ENCODE measurements at places on chromosomes 5 and 9.
A peak's percentile ranks its signal among the peaks of the same experiment; 100 is the strongest.

- no peak for DNase-seq
Observed at GRCh38 chr5:10248378-10249260, 1.1 kb downstream of the ATPSCKMT start.

GRCh38 chr5:167639273-167639672 is 652.2 kb upstream of the WWC1 start:
- DNase-seq: no peak

GRCh38 chr5:50710838-50711237 is 44.4 kb downstream of the PARP8 start:
- DNase-seq: no peak

DNA sequence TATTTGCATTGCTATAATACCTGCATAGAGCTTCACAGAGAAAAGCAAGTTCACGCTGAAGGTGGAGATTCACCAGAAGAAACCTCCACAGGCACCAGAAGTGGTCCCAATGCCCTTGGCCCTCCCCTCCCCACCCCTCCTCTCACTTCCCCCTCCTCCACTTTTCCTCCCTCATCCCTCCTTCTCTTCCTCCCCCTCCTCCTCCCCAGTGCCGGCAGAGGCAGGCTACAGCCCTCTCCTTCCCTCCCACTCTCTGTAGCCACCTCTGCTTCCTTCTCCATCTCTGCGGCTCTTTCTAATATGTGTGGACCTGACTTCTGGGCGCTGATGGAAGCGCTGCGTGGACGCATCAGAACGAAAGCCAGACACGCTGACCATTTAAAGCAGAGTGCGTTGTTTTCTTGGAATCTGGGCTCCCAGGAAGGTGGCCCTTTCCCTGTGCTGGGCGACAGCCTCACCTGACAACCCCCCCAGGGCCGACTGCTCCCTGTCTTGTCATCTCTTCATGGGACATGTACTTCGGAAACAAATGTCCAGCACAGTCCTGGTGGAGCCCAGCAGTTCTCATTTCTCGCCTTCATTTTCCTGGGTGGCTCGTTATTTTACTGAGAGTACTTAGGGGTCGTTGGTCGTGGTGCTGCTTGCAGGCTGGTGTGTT is 29.5 kb downstream of the NDUFS6 start:
- DNase-seq: no peak

GRCh38 chr5:53032188-53032587 is 43.0 kb downstream of the ITGA2 start:
- no peak for DNase-seq

GRCh38 chr5:134515801-134516200 is 9.7 kb upstream of the JADE2 start:
- DNase-seq: no peak

- DNase-seq: no peak
Observed at GRCh38 chr9:110156416-110156815, 51.5 kb downstream of the C9orf152 start.

GRCh38 chr5:65338606-65339151 is 143.0 kb downstream of the ADAMTS6 start:
- DNase-seq: no peak

- DNase-seq: no peak
Observed at GRCh38 chr5:147898875-147899401, 7.4 kb downstream of the C5orf46 start.

DNA sequence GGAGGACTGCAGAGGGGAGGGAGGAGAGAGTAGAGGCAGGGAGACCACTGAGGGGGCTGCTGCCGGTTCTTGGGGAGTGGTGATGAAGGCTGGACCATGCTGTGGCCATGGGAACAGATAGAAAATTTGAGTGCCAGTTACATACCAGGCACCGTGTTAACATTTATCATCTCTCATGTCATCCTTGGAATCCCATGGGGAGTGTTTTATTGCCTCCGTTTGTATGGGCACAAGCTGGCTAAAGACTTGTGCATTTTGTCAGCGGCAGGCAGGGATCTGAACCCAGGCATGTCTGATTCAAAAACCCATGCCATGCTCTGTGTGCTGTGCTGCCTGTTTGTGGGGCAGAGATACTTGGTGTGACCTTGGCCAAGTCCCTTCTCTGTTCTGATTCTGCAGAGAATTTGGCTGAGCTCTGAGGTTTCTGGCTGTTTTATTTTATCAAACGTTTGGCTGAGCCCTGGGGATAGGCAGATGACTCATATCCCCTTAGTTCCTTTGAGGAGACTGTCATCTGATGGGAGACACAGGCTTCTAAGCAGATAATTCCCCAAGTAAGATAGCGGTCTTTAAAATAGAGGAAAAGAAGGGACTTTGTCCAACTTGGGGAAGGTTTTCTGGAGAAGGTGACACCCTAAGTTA is 22.2 kb downstream of the COL27A1 start:
- DNase-seq: no peak

DNA sequence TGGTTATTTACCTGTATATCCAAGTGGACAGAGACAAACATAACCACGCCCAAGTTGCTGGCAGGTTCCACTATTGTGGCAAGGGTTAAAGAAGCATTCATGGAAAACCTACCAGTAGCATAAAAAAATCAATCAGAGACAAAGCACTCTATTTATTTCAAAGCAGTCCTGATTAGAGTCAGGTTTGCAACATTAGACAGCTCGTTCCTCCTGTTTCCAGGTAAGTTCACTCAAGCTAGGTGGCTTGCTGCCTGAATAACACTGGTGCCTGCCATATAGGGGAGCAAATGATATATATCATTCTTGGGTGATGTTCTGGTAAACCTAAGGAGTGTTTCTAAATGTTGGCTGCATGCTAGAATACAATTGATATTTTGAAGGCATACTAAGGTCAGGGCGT is 119.6 kb upstream of the TXNDC8 start:
- DNase-seq: no peak

DNA sequence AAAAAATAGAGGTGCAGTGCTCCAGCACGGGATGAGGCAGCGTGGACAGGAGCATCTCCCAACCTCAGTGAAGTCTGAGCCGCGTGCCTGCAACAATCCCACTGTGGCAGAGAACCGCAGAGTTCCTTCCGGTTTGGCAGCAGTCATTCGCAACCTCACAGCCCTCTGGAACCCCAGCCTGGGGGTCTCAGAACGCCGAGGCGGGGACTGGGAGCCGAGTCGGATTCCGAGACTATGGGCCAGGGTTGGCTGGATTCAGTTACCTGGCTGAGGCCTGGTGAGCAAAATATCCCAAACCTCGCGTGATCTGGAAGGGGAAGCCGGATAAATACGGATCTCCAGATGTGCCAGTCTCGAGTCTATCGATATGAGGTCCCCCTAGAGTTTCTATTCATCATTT is 27.0 kb downstream of the CDKN2A start:
- no peak for DNase-seq

GRCh38 chr9:18658804-18659705 is 185.1 kb downstream of the ADAMTSL1 start:
- DNase-seq: no peak

GRCh38 chr5:97923496-97923895 is 740.4 kb upstream of the RIOK2 start:
- DNase-seq: no peak

DNA sequence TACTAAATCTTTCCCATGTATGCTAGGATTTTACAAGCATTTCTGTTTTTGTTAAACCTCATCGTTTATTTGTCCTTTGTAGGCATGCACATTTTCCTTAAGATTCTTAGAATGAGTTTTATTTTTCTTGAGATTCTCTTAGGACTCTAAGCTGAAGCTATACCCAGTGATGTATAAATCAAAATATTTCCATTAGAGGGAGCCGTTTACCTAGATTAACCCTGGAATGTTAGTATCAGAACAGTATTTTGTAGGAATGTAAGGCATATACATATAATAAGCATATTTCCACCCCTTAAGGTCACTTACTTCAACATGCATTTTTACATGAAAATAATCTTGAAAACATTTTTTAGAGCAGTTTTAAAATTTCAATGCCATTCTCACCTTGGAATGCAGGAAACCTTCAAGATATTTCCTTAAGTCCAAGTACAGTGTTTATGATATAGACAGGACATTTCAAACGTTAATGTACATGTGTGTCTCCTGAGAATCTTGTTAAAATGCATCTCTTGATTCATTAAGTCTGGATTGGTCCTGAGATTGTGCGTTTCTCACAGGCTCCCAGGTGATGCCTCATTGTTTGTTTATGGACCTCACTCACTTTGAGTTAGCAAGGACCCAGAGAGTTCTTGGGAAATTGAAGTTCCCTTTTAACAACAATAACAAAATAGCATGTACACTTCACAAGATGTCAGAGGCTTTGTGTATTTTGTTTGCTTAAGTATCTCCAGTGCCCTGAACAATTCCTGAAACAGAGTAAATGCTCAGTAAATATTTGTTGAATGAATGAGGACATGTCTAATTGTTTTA is 34.9 kb upstream of the FCHO2 start:
- peak; percentile 82 for DNase-seq

DNA sequence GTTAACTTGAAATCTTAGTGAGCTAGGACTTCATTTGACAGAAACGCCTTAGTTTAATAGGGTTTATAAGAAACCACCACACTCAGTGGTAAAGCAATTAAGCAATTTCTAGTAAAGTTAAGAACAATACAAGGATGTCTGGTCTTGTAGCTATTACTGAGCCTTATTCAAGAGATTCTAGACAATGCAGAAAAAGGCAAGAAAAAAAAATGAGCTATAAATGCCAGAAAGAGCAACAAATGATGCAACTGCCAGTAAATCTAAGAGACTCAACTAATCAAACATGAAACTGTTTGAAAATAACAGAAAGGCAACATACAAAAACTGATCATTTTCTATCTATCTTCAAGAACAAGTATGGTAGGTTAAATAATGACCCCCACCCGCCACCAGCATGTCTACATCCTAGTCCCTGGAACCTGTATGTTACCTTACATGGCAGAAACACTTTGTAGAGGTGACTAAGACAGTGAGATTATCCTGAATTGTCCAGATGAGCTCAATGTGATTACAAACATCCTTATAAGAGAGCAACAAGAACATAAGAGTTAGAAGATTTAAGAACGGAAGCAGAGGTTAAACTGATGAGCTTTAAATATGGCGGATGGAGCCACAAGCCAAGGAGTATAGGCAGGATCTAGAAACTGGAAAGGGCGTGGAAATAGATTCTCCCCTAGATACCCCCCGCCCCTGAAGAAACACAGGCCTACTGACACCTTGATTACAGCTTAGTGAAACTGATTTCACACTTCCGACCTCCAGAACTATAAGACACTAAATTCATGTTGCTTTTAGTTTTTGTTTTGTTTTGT is 93.0 kb downstream of the SUSD1 start:
- DNase-seq: no peak

GRCh38 chr5:43121913-43122484 is 1.3 kb downstream of the ZNF131 start:
- peak; percentile 7 for DNase-seq

DNA sequence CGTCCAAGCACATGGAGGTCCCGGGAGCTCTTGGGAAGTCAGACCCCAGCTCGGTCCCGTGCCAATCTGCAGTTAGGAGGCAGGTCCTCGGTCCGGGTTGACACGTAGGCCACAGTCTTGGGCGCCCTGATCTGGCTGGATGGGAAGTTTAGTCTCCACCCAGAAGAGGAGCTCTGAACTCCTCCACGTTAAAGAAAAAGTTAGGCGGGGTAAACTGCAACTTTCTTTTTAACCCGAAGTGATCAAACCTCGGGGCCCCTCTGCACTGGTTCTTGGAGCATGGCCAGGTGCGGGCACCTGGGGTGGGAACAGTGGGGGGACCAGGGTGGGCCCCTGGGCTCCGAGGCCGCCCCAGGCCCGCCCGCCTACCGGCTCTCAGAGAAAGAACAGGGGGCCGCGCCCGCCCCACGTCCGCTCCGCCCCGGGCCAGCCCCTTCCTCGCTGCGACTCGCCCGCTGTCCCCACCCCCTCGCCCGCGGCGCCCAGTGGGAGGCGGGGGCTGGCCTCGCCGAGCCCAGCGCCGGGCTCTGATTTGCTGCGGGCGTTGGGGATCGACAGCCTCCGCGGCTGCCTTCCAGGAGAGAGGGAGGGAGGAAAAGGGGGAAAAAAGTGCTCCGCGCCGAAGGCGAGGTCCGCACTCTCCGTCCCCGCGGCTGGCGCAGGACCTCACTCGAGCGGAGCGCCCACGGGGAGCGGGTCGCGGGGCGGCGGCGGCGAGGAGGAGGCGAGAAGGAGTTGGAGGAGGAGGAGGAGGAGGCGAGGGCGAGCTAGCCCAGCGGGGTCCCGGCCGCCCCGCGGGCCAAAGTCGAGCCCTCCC is at the start of gene COL5A1:
TSS of gene COL5A1 (plus strand) at position 631 of the 817 bp plus-strand sequence. CDS start 385 bp downstream, outside the sequence.
- DNase-seq: no peak

DNA sequence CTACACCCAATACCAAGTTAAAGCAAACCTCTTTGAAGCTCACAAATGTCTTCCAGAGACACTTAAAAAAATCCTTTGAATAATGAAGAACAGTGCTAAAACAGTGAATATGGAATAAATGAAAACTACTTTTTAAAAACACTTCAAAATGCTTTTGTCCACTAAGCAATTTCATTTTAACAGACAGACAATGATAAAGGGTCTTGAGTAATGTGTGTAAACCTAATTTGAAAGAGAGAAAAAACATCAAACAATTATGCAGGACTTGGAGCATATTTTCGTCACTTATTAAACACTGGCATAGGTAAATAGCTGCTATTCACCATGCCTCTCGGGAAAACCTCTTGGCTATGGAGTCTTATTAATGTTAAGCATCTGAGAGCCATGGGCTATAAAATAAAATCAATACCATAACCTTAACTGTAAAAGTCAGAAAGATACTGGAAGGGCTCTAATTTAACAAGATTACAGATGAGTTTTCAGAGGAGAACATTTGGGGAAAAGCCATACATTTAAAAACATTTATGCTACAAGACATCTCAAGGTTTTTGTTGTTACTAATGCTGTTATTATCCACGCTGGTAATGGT is 177.8 kb downstream of the NFIB start:
- DNase-seq: no peak

GRCh38 chr5:76298852-76299251 is 104.2 kb upstream of the IQGAP2 start:
- no peak for DNase-seq

DNA sequence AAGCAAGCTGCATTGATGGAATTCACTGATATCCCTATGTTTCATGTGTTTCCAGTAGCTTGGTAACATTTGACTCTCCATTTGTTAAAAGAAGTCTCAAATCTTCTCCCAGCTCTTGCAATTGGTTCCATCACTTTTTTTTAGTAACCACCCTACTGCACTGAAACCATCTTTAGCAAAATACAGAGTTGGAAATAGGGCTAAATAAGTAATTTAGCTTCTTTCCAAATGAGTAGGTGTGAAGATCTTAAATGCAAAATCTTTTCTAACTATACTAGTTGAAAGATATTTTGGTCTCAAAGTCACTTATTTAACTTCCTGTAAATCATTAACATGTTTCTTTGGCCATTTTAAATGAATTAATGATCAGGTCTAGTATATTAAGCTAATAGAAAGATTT is 138.1 kb downstream of the DIRAS2 start:
- no peak for DNase-seq

- DNase-seq: no peak
Observed at GRCh38 chr5:103617913-103618312, 55.3 kb upstream of the NUDT12 start.
